ENCODE measurements at places on chromosomes 5 and 9.

GRCh38 chr9:93962561-93963440 is 7.6 kb upstream of the BARX1 start:
- DNase-seq: peak; percentile 69

DNA sequence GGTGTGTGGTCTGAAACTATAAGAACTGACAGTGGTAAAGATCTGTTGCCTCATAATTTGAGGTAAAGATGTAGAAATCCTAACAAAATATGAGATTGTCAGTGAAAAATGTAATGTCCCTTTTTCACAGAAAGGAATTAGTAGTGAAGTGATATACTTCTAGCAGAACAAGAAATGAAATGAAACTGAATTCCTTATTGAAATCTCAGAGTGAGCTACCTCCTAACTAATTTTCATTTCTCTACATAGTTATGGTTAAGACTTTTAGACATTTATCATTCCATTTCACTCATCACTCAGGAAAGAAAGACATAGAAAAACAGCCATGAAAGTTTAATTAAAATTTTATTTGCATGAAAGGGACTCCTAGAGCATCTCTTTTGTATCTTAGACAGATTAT is 48.7 kb downstream of the TMEM174 start:
- DNase-seq: no peak

GRCh38 chr5:154277499-154277898 is 87.0 kb downstream of the GALNT10 start:
- no peak for DNase-seq

GRCh38 chr9:106438928-106439327 is 424.0 kb upstream of the ZNF462 start:
- no peak for DNase-seq

GRCh38 chr9:107952773-107953172 is 463.2 kb upstream of the KLF4 start:
- DNase-seq: no peak

DNA sequence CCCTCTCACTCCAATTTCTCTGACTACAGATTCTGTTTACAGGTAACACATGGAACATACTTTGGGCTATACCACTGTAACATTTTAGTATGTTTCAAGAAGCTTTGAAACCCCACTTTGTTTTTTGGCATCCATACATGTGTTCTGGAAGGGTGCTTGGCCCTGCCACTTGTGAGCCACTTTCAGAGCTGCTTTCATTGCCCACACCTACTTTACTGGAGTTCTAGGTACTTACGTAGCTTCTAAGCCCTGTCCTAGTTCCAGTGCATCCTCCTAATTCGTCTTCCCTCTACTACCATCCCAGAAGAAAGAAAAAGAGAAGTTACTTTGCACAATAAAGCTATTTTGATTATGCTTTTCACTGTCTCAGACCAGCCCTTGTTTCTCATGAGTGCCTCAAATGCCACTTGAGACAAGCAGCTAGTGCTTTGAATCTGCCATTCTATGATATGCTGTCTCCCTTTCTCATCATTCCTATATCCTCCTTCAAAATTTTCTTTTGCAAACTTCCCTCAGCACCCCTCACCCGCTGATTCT is 26.5 kb upstream of the C5orf47 start:
- DNase-seq: no peak

DNA sequence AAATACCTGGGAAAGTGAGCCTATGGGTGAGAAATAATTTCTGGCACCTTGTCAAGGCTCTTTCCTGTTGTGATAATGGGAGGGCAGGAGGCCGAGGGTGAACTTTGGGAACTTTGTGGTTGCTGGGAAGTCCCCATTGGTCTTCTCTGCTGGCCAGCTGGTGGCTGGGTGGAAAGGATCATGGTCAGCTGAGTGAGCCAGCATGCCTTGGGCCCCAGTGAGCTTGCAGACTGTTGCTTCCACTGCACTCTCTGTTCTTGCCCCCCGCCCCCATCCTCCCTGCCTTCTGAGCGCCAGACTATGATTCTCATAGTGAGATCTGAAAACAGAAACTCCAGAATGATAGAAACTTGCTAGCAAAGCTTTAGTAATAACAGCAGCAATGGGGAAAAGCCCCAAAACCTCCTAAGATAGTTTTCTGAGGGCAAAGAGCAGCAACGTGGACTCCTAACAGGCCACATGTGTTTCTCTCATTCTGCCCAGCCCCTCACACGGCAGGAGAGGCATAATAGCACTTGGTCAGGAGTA is 139.2 kb upstream of the SMARCA2 start:
- no peak for DNase-seq

GRCh38 chr9:19101203-19101602 is 1.5 kb downstream of the HAUS6 start:
- DNase-seq: no peak

DNA sequence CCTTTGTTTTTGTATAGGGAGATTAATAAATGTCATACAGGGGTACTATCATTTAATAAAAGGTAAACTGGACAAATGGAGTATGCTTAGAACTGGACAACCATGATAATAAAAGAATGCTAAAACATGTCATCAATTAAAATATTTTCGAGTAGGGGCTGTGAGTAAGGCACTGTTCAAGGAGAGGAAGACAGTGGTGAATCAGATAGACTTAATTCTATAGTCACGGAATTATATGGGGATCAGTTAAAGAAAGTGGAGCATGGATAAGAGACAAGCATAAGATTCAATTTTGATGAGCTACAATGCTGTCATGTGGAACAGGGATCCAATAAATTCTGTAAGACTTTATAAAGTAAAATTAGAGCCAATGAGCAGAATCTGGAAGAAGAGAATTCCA is 104.5 kb downstream of the HMHB1 start:
- no peak for DNase-seq

- no peak for DNase-seq
Observed at GRCh38 chr5:176934309-176934930, 35.3 kb upstream of the HK3 start.

GRCh38 chr9:89661391-89661949 is 56.7 kb downstream of the GADD45G start:
- DNase-seq: no peak

- DNase-seq: no peak
Observed at GRCh38 chr5:14038341-14038959, 94.0 kb upstream of the DNAH5 start.

GRCh38 chr9:14246951-14247350 is 67.0 kb downstream of the NFIB start:
- no peak for DNase-seq

- no peak for DNase-seq
Observed at GRCh38 chr9:137759649-137760321, 117.8 kb upstream of the CACNA1B start.

- DNase-seq: no peak
Observed at GRCh38 chr5:38543886-38544285, 12.6 kb downstream of the LIFR start.

- DNase-seq: no peak
Observed at GRCh38 chr5:151682751-151683331, 3.9 kb downstream of the SPARC start.

DNA sequence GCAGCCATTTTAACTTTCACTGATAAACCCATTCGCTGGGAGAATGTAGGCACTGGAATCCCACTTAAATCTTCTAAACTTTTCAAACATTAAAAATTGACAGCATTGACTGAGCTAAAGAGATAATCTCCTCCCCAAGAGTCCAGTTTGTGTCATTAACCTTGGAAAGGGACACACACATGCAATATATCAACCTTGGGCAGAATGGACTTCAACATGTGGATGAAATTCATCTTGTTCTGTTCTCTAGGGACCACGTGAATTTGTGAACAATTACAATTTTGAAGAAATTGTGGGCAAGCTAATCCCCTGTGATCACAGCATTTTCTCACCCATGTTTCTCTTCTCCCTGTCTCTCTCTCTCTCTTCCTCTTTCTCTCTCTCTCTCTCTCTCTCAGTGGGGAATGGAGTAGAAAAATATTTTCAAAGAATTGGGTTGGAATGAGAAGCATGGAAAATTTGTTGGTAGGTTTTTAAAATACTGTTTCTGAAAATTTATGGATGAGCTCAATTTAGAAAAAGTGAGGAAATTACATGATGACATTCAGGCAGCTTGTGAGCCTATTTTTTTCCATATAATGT is 553.7 kb downstream of the EBF1 start:
- no peak for DNase-seq

GRCh38 chr5:135019314-135019713 is 14.7 kb downstream of the PITX1 start:
- DNase-seq: no peak

- DNase-seq: no peak
Observed at GRCh38 chr5:131959906-131960305, 14.4 kb upstream of the MEIKIN start.

DNA sequence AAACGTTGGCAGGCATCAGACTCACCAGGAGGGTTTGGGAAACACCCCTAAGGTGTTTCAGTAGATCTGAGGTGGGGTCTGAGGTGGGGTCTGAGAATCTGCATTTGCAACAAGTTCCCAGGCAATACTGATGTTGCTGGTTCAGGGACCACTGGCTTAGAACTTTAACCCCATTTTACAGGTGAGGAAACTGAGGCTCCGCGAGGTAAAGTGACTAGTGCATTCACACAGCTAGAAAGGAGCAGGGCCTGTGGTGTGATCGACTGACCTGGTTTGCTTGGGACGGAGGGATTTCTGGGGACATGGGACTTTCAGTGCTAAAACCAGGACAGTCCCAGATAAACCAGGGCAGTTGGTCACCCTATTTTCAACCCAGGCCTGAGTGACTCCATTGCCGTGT is 81.4 kb upstream of the ZNF618 start:
- DNase-seq: no peak

- DNase-seq: no peak
Observed at GRCh38 chr5:8114597-8115266, 245.8 kb downstream of the MTRR start.

DNA sequence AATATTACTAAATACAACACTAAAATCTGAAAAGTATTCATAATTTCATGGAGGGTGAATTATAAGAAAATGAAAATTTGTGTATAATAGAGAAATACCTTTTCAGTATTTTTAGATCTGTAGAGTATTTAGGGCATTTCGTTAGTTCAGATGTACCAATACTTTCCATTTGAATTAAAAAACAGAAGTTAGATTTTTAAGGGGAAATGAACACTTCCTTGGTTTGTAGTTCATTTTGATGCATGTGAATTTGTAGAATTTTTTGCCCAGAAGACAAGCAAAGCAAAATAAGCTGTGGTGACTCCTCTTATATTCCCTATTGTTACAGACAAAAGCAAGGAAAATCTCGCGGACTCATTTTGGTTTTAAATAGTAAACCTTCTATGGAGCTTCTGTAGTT is 209.0 kb upstream of the RPS23 start:
- no peak for DNase-seq

- DNase-seq: no peak
Observed at GRCh38 chr9:132531710-132532570, 50.5 kb upstream of the BARHL1 start.

- peak; percentile 12 for DNase-seq
Observed at GRCh38 chr5:113487781-113488644, at the start of gene MCC. Gene MCC, minus strand, starts transcription at chr5:113488453.

DNA sequence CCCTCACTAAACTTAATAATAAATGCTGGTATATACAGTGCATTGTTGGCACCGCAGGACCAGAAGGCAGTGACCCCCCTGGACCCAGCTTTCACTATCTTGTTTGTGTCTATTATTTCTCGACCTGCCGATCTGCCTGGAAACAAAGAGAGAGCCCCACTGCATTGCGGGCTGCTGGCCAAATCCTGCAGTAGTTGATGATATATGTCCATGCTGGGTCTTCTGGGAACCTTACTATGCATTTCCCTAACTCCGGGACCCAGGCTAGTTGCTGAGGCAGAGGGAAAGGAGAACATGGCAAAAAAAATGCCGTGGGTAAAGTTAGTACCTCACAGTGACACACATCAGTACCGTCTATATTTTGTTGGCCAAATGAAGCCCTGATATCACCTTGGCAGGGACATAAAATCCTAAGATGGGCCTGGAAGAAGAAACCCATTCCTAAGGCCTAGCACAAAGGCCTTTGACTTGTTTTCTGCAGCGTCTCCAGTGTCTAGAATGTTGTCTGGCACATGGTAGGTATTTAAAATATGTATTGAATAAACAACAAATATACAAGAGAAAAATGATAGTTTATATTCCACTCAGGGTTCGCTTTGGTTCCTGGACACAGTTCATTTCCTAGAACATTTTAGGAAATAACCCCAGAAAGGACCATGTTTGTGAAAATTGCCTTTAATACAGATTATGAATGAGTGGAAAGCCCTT is 46.1 kb downstream of the NMUR2 start:
- DNase-seq: no peak

GRCh38 chr5:172437445-172438318 is 16.6 kb downstream of the SH3PXD2B start:
- DNase-seq: no peak

DNA sequence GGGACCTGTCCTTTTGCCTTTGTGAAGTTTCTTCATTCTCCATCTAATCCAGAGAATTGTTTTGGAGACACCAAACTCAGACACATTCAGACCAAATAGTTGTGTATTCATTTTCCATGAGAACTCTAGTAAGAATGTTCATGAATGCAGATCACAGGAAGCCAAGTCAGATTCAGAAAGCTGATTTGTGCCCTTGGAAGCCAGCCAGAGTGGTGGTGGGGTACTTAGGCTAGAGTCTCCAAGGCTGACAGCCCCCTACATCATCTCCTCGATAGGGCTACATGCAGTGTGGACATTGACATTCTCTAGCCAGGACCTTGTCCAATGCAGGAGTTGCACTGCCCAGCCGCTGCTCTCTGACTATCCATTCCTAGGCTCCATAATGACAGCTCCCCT is 137.6 kb downstream of the UGCG start:
- no peak for DNase-seq

DNA sequence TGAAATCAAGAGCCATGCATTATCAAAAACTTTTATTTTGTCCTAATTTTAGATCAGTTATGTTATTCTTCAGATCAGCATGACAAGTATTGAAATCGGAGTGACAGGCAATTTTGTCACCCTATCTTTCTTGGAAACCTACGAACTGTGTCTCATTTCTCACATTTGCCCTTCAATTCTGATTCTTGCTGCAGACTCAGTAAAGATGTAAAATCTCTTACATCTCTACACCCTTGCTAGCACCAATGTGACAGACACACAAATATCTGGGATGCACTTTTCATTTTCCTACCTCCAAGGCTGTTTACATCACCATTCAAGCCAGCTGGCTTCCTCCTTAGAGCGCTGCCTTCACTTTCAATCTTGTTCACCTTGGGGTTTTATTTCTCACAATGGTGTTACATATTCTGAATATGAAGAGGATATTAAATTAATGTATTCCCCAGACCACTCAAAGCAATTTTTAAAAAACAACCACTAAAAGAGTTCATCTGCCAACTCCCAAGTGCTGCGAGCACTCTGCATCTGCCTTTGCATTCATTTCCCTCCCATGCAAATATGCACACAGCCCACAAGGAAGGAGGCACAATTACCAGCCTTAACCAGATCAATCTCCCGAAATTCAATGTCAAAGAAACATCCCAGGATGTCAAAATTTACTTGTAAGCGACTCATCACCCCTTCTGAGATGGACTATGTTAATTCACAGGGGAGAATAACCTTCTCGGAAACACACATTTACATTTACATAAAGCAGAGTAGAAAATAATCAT is 164.3 kb downstream of the ENC1 start:
- DNase-seq: no peak

GRCh38 chr5:137695651-137696428 is 40.0 kb downstream of the KLHL3 start:
- DNase-seq: no peak

- no peak for DNase-seq
Observed at GRCh38 chr5:58317808-58318207, 142.1 kb downstream of the PLK2 start.
